ENCODE measurements at places on chromosomes 11 and 22. TPM values are rescaled to one million over a fixed set of nuclear protein-coding genes. Genes with fewer than 3 reads are reported as not detected.

The CALCA gene
- total RNA-seq = not detected

The SCUBE1 gene
- total RNA-seq = 0.07 TPM

The APOL4 gene
- total RNA-seq = 0.07 TPM

The MMP11 gene
- 12.2 TPM for total RNA-seq

The PATE4 gene
- total RNA-seq = not detected

The TUBA8 gene
- 0.79 TPM for total RNA-seq

The HEPHL1 gene
- not detected for total RNA-seq

The SLC1A2 gene
- 0.14 TPM for total RNA-seq

The KDM4D gene
- 0.93 TPM for total RNA-seq

The DTX4 gene
- 16.1 TPM for total RNA-seq

The MTA2 gene
- 123 TPM for total RNA-seq

The KCTD14 gene
- total RNA-seq = 1.0 TPM

The GLYAT gene
- not detected for total RNA-seq

The OR2AG1 gene
- total RNA-seq = not detected

The DBX1 gene
- total RNA-seq = not detected

The AQP11 gene
- total RNA-seq = 0.48 TPM

The MIOX gene
- total RNA-seq = 0.91 TPM

The ISX gene
- not detected for total RNA-seq

The LRRC74B gene
- total RNA-seq = 0.19 TPM

The CYB561A3 gene
- total RNA-seq = 26.4 TPM
